Right forelimb (tissue), 1 donor: ENCODE measurements at places on chromosomes 11 and 22.

- no peak for DNase-seq
Measured at GRCh38 chr11:110897035-110897434, 184.8 kb upstream of the ARHGAP20 start.

DNA sequence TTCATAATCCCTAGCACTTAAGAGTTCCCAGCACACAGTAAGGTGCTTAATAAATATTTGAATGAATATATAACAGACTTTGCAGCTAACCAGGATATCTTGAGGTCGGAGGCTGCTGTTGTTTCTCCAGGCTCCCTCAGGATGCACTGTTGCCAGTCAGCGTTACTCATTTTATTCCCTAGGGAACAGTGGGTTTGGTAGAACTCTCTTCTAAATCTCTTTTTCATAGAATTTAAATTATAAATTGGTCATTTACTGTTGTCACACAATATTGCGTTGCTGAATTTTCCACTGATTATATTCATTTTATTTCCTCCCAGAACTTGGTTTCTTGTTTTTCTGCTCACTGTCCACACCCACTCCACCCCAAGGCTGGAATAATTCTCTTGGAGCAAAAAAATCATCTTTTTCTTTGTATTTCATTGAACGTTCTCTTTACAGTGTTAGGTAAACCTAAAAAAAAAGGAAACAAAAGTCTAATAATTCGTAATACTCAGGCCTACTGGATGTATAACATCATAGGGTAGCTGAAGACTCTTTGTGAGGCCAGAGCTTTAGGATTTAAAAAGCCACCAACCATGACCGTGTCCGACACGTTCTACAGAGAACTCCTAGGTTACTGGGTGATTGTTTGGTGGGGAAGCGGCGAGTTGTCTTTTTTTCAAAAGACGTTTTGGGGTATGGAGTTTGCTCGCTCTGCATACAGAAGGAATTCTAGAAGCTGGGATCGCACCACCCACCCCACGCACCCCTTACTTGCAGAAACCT, 766 bp upstream of the CAPRIN1 start:
- no peak for DNase-seq

GRCh38 chr22:31138126-31138525, 2.2 kb downstream of the PLA2G3 start:
- DNase-seq: no peak

DNA sequence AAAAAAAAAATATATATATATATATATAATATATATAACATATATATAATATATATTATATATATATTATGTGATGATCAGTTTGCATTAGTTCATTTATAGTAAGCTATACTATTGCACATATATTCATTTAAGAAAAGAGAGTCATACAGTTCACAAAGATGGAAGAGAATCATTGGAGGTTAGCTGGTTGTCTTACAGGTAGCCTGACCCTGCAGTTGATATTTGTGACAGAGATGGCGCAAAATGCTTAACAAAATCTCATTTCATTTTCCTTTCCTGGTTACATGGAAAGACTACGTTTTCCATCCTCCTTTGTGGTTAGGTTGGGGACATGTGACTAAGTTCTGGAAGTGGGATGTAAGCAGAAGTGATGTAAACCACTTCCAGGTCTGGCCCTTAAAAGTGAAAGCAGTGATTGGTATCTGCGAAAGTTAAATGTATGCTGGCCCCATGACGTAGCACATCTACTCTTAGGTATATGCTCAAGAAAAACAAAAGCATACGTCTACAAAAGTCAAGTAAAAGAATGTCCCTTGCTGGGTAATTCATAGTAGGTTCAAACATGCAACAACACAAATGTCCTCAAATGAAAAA, 7.2 kb upstream of the TMEM135 start:
- no peak for DNase-seq
